ENCODE measurements at places on chromosomes 7 and 10.
A peak's percentile ranks its signal among the peaks of the same experiment; 100 is the strongest.

- no peak for DNase-seq
These were observed at the start of gene LAMB4 for GRCh38 chr7:108130261-108130660. TSS of gene LAMB4 (minus strand) at chr7:108130361. CDS start at chr7:108123164, 7,197 bp downstream.

GRCh38 chr10:33153968-33154327 lies 180.5 kb downstream of the NRP1 start:
- no peak for DNase-seq

DNA sequence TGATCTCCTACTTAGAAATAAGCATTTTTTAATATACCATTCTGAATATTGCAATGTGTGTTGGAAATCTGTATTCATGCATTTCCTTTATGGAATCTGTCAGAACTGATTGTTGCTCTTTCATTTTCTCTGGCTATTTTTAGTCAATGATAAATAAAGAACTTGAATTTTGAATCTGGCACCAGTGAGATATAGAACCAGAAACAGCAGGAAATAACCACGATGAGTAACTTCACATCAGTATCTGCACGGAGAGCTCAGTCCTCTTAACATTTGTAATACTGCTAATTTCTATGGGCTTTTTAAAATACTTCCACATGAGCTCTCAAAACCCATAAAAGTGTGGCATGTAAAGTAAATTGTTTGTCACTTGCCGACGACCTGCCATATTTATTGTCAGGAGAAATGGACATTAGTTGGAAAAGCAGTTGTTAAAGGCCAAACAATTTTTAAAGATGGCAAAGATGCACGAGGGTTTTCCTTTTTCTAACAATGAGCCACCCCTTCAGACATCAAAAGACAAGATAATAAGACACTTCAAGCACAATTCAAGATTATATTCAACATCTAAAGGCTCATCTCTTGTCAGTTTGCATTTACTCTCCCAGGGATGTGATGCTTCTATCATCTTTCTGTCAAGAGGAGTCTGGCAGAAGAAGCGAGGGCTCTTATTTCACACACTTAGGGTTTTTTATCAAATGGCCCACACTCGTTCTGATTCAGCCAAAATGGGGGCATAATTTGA lies 118.3 kb downstream of the POU6F2 start:
- DNase-seq: no peak

- no peak for DNase-seq
These were observed 10.8 kb upstream of the POLM start for GRCh38 chr7:44093102-44093641.

GRCh38 chr10:12980102-12980661 lies 21.3 kb downstream of the CCDC3 start:
- no peak for DNase-seq

DNA sequence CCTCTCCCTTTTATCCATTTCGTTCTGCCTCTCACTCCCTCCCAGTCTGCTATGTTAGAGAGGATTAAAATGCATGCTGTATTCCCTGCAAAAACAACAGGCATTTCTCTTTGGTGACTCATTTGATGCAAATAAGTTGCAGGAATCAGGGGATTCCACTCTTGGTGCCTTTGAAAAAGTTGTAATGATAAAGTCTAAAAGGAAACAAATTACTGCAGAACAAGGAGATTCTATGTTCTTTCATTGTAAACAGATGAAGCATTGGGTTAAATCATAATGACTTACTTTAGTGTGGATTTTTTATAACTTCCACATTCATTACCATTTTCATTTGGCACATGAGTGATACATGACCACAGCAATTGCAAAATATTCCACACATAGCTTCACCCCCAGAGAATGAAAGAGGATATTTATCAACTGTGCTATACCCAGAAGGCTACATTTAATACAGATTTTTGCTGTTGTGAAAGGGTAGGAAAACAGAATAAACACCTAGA lies 33.4 kb upstream of the ABLIM1 start:
- peak; percentile 81 for DNase-seq

DNA sequence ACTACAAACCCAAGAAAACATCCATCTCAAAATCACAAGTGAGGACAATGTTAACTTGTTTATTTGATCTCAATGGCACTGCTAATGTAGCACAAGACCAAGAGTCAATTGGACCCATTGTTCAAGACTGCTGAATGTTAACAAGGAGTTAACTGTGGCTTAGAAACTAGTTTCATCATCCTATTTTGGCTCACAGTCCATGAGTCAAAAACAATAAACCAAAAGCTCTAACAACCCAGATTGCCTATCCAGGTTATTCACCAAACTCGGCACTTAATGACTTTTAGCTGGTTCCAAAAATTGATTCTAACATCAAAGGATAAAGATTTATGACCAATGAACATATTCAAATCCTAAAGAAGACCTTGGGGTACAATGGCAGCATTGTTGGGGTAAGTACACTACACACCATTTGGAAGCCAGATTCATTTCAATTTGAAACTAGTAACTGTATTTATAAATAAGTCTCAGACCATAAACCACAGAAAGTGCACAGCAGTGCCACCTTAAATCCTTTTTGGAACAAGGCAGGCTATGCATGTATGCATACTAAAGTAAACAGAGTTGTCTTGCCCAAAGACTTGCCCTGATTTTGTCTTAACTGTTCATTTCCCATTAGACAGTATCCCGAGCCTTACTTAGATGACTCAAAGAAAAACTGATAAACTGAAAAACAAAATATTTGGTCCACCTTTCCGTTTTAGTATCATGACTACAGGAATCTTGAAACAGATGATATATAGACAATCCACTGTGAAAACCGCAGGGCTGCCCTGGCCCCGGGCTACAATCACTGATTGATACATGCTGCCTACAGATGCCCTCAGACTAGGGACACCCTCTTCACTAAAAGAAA lies 84.5 kb downstream of the SRPK2 start:
- peak; percentile 35 for DNase-seq

- DNase-seq: peak; percentile 83
These were observed 145.1 kb downstream of the SEMA3D start for GRCh38 chr7:85041605-85042216.

GRCh38 chr7:77736991-77737390 lies 40.7 kb downstream of the RSBN1L start:
- no peak for DNase-seq

GRCh38 chr10:49389361-49389933 lies 6.4 kb downstream of the DRGX start:
- no peak for DNase-seq

- DNase-seq: no peak
These were observed 70.0 kb upstream of the INPP5A start for GRCh38 chr10:132467464-132468149.

DNA sequence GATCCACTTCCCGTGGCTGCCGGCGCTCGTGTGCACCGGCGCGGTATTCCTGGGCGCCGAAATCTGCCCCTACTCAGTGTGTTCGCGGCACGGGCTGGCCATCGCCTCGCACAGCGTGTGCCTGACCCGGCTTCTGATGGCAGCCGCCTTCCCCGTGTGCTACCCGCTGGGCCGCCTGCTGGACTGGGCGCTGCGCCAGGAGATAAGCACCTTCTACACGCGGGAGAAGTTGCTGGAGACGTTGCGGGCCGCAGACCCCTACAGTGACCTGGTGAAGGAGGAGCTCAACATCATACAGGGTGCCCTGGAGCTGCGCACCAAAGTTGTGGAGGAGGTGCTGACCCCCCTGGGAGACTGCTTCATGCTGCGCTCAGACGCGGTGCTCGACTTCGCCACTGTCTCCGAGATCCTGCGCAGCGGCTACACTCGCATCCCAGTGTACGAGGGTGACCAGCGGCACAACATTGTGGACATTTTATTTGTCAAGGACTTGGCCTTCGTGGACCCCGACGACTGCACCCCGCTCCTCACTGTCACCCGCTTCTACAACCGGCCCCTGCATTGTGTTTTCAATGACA lies 1.3 kb downstream of the CNNM1 start:
- DNase-seq: no peak

DNA sequence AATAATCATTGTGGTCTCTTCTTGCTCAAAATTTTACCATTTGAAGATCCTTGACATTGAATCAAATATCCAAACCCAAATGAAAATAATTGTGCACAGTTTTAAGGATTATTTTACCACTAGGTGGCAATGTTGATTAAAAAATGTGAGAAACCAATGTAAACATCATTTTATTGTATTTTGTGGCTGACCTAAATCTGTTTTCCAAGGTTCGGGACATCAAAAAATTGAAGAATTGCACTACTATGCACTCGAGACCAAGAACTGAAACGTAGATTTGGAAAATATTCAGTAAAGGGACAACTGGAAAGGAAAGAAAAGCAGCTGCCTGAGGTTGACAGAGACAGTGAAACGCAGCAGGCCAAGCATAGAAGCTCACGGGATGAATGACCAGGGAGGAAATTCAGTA lies 259.3 kb downstream of the SNX13 start:
- peak; percentile 59 for DNase-seq

- no peak for DNase-seq
These were observed 482.1 kb downstream of the RPS24 start for GRCh38 chr10:78515873-78516153.

DNA sequence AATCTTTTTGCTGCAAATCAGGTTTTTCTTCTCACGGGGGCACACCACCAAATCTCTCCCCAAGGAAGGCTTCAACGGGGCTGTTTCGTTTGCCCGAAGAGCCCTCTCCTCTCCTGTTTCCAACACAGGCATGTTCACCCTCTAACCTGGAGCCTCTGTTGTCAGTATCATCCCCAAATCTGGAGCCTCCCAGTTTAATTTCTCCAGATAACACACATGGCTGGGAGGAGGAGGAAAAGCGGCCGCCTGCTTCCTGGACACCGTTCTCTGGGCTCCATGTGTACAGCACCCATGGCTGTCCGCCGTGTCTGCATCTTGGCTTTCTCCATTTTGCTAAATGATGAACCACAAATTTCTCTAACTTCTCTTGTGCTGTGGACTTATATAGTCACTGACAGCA lies 214.5 kb downstream of the DIP2C start:
- DNase-seq: no peak

DNA sequence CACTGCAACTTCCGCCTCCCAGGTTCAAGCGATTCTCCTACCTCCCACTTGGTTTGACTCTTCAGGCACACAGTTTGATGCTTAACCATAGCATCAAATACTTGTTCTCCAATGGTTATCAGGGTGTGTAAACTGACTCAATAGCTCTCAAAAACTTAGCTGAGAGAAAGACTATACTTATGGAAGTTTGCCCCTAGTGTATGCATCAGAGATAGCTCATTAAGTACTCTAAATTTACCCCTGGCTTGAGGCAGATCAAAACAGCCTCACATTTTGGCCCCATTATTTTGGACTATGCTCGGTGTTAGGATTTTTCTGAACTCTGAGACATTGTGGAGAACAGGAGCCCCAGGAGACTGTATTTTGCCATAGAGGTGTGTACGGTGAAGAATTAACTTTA lies 40.8 kb upstream of the SLC35B4 start:
- DNase-seq: no peak

- peak; percentile 65 for DNase-seq
These were observed 330.0 kb downstream of the BBS9 start for GRCh38 chr7:33459340-33459751.

DNA sequence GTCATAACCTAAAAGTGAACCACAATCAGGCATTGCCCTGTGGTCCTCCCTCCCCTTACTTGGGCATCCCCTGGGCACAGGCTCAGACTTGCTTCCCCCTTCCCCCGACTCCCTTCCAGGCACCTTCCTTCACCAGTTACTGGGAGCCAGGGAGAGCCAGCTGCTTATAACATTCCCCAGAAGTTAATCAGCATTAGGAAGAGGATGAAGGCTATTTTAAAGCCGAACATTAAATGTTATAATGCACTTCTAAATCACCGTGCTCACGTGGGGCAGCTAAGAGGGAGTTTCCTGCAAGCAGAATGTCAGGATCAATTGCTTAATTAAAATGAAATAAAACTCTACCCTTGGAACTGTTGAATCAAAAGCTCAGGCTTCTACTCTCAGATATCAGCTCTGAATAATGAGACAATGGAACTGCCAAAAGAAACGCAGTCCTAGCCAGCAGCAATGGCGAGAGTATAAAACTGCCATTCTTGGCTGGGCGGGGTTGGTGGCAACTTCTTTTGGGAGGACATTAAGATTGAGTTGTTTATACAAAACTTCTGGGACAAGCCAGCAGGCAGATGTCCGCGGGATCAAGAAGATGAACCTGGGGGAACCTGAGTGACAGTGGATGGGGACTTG lies 169.5 kb downstream of the FANK1 start:
- no peak for DNase-seq

DNA sequence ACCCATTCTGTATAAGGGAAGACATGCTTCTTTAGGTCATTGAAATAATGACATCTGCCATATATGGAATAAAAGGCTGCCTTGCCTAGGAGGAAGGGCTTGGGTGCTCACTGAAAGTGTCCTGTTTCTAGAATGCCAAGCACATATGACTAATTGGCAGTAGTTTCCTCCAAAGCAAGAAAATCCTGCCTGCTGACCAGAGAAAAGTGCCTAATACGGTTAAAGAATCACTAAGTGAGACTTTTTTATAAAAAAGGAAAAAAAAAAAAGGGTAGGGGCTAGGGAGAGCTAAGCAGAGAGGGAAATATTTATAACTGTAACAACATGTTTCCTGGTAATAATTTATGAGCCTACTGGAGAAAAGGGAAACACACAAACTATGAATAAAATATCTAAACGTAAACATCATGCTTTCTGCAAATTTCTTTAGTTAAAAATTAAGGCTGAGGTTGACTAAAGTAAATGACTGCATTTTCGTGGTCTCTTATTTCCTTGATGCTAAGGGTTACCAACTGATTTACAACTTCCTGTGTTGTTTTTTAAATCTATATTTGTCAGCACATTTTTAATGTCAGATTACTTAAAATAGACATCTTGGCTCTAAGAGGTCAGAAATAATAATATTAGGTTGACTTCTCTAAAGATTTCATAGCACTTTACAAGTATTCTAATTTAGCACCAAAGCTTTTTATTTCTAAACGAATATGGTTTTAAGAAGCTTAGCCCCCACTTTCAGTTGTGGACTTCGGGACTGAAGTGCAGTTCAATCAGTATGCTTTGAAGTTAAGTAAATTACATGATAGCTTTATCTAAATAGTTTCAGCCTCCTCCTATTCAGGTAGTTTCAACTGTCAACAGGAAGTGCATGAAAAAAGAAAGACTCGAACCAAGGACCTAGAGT lies 89.6 kb downstream of the CABCOCO1 start:
- peak; percentile 65 for DNase-seq

DNA sequence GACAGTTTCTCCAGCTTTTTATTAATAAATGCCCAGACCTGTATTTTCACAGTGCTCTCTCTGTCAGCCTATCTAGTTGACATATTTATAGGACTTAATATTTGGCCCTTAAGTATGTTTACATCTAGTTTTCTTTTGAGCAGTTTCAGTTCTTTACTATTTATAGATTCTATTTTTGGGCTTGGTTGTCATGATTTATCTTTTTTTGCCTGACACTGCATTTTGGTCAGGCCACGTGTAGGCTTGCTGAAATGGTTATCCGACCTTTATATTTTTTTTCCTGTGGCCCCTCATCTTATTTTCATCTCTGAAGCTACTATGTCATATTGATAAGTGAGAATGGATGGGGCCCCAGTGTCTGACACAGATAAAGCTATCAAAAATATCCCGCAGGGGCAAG lies 515.4 kb upstream of the FZD8 start:
- DNase-seq: no peak

DNA sequence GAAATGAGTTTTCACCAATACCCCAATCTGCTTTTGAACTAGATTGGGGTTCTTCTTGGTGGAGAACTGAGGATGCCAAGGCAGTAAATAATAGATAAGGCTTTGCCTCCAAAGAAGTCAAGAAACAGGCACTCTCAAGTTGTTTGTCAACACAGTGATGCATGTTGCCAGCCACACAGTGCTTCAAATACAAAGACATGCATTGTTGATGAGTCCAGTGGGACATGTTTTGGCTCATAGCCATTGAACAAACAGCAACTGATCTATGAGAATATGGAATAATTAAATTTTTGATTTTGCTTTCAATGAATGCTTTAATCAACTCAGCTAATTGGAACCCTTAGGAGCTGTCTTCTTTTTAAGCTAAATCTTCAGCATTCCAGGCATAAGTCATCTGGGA lies 346.4 kb downstream of the THSD7A start:
- no peak for DNase-seq

Data from astrocyte of the hippocampus (primary cell).